BJ (cell line): ENCODE measurements at places on chromosomes 12 and 14. TPM values are rescaled to one million over a fixed set of nuclear protein-coding genes. Genes with fewer than 3 reads are reported as not detected.

Gene CLEC7A
- polyA plus RNA-seq: not detected in 2 replicates

Gene RAD9B
- 0.33 and 0.69 TPM in 2 replicates for polyA plus RNA-seq

Gene LMNTD1
- polyA plus RNA-seq: 0.76 and 1.1 TPM in 2 replicates

- DNase-seq: no peak
Measured at GRCh38 chr12:9760699-9761418, at the start of gene CD69. Gene CD69, minus strand, starts transcription at chr12:9760901. Its CDS starts 81 bp downstream, at chr12:9760820.

Gene TAS2R13
- polyA plus RNA-seq: 0.10 TPM in 1 of 2 replicates, not detected in the other
